ENCODE measurements at places on chromosomes 3 and 15. TPM values are rescaled to one million over a fixed set of nuclear protein-coding genes. Genes with fewer than 3 reads are reported as not detected.

PSMA4 gene
- 405 TPM for total RNA-seq

TICRR gene
- total RNA-seq, result 13.6 TPM

GP5 gene
- total RNA-seq, result not detected

SLC2A2 gene
- not detected for total RNA-seq

RAB43 gene
- 5.8 TPM for total RNA-seq

SLC28A2 gene
- total RNA-seq, result not detected

EFCC1 gene
- 0.03 TPM for total RNA-seq

MAP6D1 gene
- 6.9 TPM for total RNA-seq

WDR48 gene
- total RNA-seq, result 22.1 TPM
